Activated effector memory CD4-positive, alpha-beta T cell treated with Interleukin-2 at 50 U/mL for 16 hours (primary cell): ENCODE measurements at places on chromosomes 3 and 15.

GRCh38 chr3:136667081-136667480 lies 85.1 kb downstream of the STAG1 start:
- DNase-seq: no peak

DNA sequence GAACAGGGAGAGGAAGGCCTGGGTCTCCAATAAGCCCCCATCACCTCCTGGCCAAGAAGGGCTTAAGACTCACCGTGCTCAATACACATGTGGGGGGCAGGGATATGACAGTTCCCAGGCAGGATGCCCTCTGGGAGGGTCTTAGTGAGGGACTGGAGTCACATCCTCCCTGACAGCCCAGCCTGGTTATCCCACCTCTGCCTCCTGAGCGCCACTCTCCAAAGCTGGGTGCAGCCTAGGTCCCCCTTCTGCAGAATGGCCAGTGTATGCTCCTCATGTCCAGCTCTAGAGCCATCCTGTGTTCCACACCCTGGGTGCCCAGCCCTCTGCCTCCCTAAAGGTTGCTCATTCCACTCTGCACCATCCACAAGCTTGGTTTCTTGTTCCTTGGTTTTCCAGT lies 1.2 kb upstream of the SHISA5 start:
- no peak for DNase-seq

- no peak for DNase-seq
Observed at GRCh38 chr3:55477306-55478303, 9.5 kb downstream of the WNT5A start.

DNA sequence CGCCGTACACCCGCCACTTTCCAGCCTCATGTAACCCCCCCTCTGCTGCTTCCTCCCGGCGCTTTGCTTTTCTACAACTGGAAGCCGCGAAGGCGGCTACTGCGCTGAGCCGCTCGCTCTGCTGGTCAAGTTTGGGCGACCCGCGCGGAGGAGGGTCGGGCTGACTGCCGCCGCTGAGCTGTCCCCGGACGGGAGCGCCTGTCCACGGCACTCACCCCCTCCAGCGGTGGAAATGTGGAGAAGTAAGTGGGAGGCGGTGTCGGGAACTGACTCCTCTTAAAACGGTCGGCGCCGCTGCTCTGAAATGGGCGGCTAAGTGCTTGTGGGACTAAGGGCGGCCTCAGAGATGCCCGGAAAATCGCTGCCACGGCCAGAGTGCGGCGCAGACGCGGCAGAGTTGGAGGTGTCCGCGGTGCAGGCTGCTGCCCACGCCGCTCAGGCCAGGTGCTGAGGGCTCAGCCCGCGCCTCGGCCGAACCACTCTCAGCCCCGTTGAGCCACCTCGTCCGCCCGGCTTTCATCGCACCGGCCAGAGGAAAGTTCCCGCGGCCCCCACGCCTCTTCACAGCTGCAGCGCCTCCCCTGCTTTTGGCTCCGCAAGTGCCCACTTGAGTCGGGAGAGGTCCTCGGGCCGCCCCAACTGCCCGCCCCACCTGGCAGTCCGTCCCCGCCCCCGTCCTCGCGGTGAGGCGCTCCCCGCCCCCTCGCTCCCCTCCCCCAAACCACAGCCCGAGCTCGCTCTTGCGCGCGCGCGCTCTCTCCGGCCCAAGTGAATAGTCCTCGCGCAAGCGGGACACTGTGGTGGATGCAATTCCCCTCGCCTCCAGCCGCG lies at the start of gene EPHA6:
TSS of gene EPHA6 (plus strand) at position 775 of the 831 bp plus-strand sequence.
- no peak for DNase-seq

DNA sequence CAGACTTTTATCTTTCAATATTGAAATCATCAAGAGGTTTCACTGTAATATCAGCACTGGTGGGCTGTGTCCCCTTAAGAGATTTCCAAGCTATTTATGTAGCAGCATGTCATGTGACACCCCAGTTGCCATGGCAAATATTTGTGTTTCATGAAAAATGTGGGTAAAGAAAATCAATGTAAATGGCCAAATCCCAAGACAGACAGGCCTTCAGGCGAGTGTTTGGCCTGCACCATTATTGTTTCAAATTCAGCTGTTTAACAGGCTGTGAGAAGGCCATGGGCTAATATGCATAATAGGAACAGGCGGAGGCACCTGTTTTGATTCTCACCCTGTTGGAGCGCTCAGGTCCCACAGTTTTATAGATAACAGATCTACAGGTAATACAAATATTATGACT lies 104.2 kb downstream of the IQCH start:
- no peak for DNase-seq

DNA sequence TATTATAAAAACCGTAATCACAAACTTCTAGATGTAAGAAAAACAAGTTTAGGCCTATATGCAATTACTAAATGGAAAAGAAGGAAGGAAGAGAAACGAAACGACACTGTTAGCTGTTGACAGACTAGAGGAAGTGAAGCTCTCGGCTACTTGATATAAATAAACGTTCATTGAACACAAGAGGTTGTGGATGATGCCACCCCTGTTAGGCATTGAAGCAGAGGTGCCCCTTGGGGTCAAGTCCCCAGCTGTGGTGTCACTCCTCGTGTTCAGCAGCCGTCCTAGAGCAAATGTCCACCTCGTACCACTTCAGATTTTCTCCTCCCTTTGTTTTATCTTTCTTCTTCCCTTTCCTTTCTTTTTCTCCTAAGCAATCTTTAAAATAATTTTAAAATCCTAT lies 146.5 kb upstream of the UBE2E1 start:
- no peak for DNase-seq

DNA sequence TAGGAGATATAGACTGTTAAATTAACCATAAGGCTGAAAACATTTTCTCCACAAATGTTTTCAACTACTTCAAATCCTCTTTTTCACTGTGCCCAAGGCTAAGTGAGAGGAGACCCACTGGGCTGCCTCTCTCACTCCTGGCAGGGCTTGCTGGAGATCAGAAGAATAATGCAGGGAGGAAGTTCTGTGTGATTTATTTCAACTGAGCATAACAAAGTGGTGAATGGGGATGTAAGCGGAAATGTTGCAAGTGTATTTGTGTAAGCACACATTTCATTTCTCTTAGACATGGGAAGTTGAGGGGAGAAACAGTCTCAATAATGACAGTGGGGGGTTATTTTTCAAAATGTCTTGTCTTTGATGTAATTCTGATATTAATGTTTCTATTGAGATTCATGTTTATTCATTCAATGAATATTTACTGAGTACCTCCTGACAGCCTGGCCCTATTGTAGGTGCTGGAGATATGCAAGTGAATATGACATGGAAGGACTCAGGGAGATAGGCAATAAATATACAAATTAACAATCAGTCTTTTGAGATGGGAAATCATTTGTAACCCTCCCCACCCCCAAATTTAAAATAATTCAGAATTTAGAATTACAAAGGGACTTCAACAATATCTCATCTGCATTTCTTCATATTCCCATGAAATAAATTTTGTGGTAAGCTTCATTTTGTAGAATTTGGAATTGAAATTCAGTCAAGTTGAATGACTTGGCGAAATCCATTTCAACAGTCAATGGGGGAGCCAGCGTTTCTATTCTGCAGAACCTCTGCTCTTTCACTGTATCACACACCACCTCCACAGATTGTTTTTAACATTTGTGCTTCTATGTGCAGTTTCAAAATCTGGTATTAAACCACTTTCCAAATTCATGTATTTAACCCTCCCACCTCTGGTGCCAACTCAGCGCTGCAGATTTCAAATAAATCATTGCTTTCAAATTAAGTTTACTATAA lies 247.2 kb downstream of the SLC9A9 start:
- no peak for DNase-seq

DNA sequence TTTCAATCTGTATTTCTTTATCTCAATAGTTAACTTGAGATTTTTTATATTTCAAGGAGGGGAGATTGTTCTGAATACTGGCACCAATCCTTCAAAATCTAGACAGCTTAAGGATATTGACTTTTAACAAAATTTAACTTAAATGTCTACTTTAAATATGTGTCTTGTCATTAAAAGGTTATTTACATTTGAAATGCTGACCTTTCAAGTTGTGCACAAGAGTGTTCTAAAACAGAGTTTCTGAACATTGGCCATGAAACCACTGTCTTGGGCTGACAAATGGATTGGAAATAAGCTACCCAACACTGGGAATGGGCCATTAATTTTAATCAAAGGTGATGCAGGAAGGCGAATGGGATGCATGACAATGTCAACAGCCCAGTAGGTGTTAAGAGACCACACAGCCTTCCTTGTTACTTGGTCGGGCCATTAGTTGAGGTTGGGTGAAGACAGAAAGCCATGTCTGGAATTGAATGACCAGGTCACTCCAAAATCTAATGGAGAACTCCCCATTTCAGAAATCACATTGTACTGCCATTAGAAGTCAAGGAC lies 128.5 kb downstream of the CDIN1 start:
- no peak for DNase-seq

DNA sequence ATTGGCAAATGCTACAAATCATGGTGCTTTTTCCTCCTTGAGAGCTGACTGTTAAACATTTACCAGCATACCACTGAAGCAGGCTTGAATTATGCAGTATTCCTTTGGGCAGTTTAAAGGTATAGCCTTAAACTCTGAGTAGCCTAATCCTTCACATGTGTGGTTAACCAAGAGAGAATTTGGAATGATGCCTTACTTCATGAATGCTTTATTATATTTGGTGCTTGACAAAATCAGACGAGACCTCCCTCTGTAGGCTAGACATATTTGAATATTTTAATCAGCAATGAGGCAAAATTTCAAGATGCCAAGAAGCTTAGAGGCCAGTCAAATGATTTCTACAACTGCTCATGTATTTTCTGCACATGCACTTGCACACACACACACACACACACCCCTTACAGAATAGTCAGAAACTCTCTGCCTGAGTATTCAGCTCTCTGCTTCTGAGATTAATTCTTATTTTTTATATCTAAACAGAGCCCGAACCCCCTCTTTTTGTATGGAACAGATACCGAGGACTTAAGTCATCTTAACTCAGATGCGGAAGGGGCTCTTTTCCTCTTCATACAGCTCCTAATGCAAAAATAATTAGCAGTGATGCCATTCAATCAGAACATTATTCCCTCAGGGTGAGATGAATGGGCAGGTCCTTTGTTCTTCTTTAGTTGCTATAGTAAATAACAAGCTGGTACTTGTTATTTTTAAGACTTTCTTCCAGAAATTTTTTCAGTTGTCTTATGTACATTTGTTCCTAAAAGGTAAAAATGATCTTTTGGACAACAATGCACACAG lies 195.5 kb upstream of the TMC3 start:
- DNase-seq: no peak

DNA sequence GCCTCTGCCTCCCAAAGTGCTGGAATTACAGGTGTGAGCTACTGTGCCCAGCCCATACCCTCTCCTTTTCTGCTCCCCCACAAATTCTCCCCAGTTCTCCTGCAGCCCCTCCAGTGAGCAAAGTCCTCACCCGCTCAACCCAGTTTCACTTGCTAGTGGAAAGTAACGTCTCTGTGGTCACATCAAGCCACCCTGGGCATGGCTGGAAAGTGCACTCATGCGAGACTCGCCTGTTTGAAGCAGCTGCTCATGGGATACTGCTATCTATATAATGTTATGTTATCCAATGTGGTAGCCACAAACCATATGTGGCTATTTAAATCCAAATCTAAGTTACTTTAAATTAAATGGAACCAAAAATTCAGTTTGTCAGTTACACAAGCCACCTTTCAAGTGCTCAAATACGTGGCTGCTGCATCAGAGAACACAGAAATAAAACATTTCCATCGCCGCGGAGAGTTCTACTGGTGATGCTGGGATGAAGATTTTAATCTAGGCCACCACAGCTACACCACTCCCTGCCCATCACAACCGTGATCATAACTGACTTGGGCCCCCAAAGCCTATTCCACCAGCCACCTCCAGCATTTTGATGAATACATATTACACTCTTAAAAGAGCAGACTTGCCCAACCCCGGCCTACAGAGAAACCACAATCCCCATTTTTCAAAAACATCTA lies 119.4 kb downstream of the LIPC start:
- no peak for DNase-seq

DNA sequence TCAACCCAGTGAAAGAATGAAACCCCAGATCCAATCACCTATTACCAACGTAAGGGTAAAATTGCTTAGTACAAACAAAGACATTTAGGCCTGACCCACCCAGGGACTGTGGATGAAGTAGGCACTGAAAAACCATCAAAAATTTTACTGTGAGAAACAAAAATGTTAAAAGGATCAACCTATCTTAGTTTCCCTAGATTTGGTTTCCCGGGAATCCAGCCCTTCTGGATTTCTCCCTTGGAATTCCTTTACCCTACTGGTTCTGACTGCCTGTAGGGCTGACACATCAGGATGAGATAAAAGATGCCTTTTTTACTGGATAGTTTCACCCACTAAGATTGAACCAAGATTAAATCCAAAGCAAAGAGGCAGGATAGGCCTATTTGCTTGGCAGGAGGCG lies 102.7 kb downstream of the SCAPER start:
- DNase-seq: no peak

GRCh38 chr3:4820296-4821121 lies 158.7 kb upstream of the BHLHE40 start:
- no peak for DNase-seq

GRCh38 chr3:171871392-171872274 lies 28.5 kb downstream of the TMEM212 start:
- no peak for DNase-seq

DNA sequence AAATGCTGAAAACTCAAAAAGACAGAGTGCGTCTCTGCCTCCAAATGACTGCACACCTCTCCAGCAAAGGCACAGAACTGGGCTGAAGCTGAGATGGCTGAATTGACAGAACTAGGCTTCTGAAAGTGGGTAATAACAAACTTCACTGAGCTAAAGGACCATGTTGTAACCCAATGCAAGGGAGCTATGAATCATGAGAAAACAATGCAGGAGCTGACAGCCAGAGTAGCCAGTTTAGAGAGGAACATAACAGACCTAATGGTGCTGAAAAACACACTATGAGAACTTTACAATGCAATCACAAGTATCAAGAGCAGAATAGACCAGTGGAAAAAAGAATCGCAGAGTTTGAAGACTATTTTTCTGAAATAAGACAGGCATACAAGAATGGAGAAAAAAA lies 10.1 kb upstream of the AVEN start:
- no peak for DNase-seq

- no peak for DNase-seq
Observed at GRCh38 chr15:40246496-40247280, 7.8 kb downstream of the PAK6 start.

DNA sequence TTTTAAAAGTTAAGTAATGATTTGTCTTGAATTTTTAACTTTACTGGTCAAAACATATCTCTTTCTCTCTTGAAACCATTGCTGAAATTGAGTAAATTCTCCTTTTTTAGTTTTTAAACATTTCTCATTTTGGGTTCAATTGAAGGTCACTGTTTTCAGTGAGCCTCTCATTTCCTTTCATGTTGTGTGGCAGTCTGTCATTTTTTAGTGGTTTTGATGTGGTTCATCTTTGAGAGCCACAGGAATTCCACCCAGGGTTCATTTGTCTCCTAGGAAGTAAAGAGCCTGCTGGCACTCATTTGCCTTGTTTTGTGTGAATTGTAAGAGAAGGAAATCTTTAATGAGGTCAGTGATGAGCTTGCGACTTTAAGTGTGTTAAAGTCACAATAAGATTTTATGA lies 10.4 kb downstream of the CLDN11 start:
- DNase-seq: no peak

- DNase-seq: no peak
Observed at GRCh38 chr15:38042211-38042610, 107.8 kb downstream of the TMCO5A start.

- DNase-seq: no peak
Observed at GRCh38 chr3:73746623-73747022, 121.9 kb upstream of the PDZRN3 start.
